Activated CD4-positive, alpha-beta T cell treated with anti-CD3 and anti-CD28 coated beads, Interleukin-10, Interleukin-2, amounts not matched to agents 100 ng/mL and 50 ng/mL, durations not matched to agents 16 hours and 8 hours (primary cell): ENCODE measurements at places on chromosomes 3 and 15.

GRCh38 chr15:63940966-63941620 is 105.2 kb downstream of the DAPK2 start:
- no peak for DNase-seq

- DNase-seq = no peak
These were observed 236.8 kb upstream of the GBE1 start for GRCh38 chr3:81998139-81998755.

DNA sequence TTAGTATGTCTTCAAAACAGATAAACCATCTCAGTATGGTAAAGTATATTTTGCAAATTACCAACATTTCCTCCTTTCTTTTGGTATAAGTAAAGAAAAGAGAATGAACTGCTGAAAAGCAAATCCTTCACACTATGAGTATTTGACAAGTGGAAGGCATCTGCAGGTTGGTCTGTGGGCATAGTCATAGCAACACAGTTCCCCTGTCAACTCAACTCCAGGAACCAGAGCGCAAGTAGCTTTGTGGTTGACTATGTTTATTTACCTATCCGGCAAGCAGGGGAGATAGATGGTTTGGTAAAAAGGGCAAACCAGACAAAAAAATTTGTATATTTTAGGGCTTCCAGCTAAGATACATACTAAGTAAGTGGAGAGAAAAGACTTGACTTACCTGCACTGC is 88.3 kb upstream of the PPIB start:
- DNase-seq = peak; percentile 77

DNA sequence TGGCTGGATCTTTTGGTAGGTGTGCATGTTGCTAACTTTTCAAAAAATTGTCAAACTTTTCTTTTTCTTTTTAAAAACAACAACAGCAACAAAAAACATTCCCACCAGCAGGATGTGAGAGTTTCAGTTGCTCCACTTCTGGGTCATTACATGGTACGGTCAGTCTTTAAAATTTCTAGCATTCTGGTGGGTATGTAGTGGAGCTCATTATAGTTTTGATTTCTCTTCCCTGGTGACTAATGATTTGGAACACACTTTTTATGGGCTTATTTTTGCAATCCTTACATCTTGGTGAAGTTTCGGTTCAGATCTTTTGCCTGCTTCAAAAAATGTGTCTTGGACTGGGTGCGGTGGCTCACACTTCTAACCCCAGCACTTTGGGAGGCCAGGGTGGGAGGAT is 19.3 kb downstream of the ATP1B3 start:
- DNase-seq = no peak

GRCh38 chr15:90059208-90059985 is 42.9 kb downstream of the IDH2 start:
- peak; percentile 91 for DNase-seq

GRCh38 chr3:81740731-81741130 is 20.7 kb downstream of the GBE1 start:
- DNase-seq = no peak

- DNase-seq = no peak
These were observed 32.7 kb upstream of the MAP3K13 start for GRCh38 chr3:185330238-185330637.

GRCh38 chr3:172154768-172155664 is 115.6 kb downstream of the FNDC3B start:
- DNase-seq = no peak
